ENCODE measurements at places on chromosomes 7 and 10. TPM values are rescaled to one million over a fixed set of nuclear protein-coding genes. Genes with fewer than 3 reads are reported as not detected.

PARP12 gene
- 23.3 TPM for total RNA-seq

GRCh38 chr10:55024713-55025112 lies 223.7 kb upstream of the PCDH15 start:
- DNase-seq = no peak
- no peaks in the 10 kb centered on the region for H3K36me3 ChIP-seq
- no peaks in the 10 kb centered on the region for H3K27me3 ChIP-seq
- no peak overlapping the region for H3K27ac ChIP-seq
- no peaks in the 10 kb centered on the region for H3K4me1 ChIP-seq

RPEL1 gene
- total RNA-seq = 0.07 TPM

GRCh38 chr10:80356563-80356988 lies at the start of the genes DYDC1 and DYDC2:
DYDC1 (minus strand) TSS chr10:80356755; CDS start chr10:80352601, 4,154 bp downstream.
DYDC2 (plus strand) TSS chr10:80356781; CDS start chr10:80362444, 5,663 bp downstream.
- H3K4me3 ChIP-seq = no peak within 1 kb of the TSS
- peaks cover 39% of the 10 kb centered on the region for H3K27me3 ChIP-seq

DNA sequence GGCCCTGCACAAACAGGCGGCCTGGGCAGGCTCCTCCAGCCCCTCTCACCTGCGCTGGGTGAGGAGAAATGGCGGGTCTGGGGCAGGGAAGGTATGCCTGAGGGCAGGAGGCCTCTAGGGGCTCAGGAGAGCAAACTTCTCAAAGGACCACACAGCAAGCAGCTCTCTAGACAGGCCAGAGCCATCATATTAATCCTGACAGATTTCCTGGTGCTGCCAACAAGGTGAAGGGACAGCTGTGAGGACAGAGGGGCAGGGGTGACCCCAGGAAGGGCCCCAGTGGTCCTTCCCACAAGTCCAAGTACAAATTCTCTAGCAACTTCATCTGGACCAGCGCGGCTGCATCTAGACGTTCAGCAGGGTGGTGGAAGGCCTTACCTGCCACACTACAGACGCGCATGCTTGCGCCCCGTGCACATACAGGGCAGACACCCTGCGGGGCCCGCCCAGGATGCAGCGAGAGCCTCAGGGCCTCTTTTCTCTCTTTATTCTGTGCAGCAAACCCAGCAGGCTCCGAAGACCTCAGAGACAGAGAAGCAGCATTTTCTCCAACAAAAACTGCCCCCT lies 62.1 kb downstream of the ZRANB1 start:
- H3K36me3 ChIP-seq = no peaks in the 10 kb centered on the region
- H3K27me3 ChIP-seq = no peaks in the 10 kb centered on the region
- no peak overlapping the region for H3K4me3 ChIP-seq
- H3K27ac ChIP-seq = no peak overlapping the region
